ENCODE measurements at places on chromosomes 1 and 21.

DNA sequence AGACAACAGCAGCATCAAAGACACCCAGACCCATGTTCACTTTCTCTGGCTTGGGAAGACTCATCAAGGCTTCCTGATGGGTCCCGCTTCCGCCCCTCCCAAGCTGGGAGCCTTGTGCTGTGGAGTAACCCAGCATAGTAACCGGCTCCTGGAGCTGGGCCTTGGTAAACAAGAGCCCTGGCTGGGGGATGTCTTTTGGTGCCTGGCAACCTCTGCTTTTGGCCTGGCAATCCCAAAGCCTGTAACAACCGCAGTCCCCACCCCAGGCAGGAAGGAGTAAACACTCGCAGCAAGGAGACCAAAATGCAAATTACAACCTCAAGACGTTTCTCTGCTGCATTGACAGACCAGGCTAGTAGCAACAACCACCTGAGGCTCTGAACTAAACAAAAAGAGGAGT, 16.9 kb upstream of the THRAP3 start:
- DNase-seq = peak; percentile 41

DNA sequence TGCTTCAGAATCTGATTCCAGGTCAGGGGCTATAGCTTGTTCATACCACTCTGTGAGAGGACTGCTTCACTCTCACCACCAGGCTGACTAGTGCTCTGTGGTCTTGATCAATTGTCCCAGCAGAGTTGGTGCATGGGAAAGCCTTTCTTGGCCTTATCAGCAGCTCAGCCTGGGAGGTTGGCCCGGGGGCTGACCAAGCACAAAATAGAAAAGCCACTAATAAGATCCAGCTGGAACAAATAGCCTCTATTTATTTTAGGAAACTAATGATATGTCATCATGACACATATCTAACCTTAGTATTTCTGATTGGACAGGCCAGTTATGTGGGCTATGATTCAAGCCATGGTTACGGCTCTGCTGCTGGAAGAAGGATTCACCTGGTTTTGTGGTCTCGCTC, 134.2 kb downstream of the GDAP2 start:
- no peak for DNase-seq

DNA sequence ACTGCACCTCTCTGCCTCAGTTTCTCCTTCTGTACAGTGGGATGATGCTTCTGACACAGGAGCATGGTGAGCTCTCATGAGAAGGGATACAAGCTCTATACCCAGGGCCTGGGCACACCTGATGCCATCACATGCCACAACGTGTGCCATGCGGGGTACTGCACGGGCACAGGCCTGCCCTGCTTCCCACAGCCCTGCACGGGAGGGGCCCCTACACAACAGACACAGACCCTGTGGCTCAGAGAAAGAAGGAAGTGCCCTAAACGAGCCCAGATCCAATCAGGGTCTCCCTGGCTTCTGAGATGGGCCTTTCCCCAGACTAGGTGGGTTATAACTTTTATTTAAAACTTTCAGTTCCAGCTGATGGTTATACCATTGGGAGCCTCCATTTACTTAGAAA, 24.6 kb downstream of the C2CD2 start:
- DNase-seq = no peak

DNA sequence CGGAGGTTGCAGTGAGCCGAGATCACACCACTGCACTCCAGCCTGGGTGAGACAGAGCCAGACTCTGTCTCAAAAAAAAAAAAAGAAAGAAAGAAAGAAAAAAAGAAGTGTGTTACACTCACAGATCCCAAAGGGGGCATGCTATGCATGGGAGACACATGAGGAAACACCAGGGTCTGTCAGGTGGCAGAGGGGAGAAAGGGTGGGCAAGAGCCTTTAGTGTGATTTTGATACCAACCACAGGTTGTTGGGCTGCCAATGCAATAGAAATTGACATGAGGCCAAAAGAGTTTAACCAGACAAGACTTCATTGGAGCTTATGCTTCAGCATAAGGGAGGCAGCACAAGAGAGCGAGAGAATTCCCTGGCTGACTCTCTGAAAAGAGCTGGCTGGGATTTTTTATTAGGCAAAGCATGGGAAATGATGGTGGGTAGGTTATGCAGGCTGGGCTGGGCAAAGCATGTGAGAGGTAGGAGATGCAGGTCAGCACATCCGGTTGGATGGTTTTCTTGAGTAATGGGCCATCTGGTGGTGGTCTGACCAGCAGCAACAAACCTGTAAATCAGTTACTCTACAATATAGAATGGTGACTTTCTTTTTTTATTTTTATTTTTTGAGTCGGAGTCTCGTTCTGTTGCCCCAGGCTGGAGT, 11.7 kb upstream of the EXTL1 start:
- DNase-seq = peak; percentile 45

DNA sequence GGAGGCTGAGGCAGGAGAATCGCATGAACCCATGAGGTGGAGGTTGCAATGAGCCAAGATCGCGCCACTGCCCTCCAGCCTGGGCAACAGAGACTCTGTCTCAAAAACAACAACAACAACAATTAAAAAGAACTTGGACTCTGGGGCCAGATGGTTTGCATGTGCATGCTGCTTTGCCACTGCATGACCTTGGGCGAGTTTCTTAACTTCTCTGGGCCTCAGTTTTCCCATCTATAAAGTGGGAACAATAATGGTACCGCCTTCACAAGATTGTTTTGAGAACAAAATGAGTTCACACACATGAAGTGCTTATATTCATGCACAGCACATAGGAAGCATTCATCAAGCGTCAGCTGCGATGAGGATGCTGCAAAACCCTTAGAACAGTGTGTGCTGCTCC, 74.6 kb downstream of the MAN1C1 start:
- no peak for DNase-seq

- no peak for DNase-seq
These were observed 591 bp downstream of the MRPL37 start for GRCh38 chr1:54200519-54200997.

DNA sequence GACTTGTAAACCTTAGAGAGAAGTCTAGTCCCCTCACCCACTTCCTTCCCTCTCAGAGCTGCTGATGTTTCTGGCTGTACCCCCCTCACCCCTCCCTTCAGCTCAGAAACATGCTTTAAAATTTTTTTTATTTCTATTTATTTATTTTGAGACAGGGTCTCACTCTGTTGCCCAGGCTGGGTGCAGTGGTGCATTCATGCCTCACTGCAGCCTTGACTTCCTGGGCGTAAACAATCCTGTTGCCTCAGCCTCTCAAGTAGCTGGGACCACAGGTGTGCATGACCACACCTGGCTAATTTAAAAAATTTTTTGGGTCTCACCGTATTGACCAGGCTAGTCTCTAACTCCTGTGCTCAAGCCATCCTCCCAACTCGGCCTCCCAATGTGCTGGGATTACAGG, 2.9 kb upstream of the WNT2B start:
- DNase-seq = no peak

DNA sequence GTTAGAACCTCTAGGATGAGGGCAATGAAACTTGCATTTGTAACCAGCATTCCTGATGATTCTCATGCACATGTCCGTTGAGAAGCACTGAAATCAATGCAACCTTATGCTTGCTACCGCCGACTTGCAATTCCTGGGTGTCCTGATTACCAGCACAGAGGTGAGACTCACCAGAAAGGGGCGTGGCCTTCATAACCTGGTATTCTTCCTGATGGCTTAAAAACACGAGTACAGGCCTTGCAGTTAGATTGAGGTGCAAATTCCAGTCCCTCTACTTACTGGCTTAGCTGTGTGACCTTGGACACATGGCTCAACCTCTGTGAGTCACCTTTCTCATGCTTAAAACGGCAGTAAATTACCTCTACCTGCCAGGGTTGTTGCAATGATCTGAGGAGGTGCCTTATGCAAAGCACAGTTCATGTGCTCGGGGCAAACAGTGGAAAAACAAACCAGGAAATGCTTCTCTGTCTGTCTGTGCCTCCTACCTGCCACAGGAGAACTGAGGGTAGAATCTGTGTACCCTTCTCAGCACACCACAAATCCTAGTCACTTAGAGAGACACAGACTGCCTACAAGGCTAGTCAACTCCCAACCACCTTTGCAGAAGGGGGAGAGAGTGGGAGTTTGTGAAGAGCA, 39.1 kb upstream of the ECE1 start:
- no peak for DNase-seq

GRCh38 chr1:226111098-226111882, 48.8 kb downstream of the H3-3A start:
- DNase-seq = peak; percentile 21

DNA sequence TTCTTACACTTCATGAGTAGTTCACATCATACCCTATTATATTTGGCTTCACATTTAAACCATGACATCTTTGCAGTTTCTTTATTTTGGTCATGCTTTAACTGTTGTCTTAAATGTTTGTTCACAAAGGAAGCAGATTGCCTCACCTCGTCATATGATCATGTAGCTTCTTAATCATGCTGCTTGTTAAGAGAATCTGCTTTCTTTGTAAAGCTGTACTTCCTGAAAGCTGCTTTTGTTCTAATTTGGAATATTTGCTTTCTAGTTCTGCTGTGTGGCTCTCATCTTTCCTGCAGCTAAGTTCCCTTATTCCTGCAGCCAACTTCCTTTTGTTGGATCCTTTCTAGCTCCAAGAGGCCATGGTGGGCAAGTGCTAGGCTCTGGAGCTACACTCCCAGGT, 62.9 kb upstream of the SIM2 start:
- DNase-seq = no peak

DNA sequence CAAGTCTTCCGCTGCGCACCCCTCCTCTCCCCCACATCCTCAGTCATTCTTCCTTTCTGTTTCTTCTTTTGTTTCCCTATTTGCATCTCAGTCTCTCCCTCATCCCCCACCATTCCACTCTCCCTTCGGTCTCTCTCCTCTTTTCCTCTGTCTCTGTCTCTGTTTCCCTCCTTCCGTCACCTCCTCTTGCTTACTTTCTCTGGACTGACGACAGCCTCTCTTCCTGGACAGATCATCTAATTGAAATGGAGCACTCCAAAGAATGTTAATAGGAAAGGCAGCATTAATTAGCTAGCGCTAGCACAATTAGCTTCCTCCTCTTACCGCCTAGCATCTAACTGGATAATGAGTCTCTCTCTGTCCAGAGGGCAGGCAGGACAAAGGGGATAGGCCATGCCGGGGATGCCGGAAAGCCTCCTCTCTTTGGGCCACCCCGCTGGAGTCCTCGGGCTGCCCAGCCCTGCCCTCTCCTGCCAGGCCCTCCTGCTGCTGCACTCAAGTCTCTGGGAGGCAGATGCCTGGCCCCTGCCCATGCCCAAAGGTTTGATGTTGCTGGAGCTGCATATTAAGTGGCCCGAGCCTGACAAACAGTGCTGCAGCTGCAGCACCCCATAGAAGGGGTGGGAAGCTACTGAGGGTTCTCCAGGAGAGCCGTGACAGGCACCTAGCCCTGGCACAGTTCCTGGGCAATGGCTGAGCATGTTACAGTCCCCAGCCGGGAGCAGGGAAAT, 20.8 kb downstream of the DISP3 start:
- DNase-seq = peak; percentile 27

- DNase-seq = no peak
These were observed 119.6 kb upstream of the ADGRL2 start for GRCh38 chr1:81681114-81681513.

GRCh38 chr1:167612587-167613385, 17.2 kb upstream of the RCSD1 start:
- no peak for DNase-seq

DNA sequence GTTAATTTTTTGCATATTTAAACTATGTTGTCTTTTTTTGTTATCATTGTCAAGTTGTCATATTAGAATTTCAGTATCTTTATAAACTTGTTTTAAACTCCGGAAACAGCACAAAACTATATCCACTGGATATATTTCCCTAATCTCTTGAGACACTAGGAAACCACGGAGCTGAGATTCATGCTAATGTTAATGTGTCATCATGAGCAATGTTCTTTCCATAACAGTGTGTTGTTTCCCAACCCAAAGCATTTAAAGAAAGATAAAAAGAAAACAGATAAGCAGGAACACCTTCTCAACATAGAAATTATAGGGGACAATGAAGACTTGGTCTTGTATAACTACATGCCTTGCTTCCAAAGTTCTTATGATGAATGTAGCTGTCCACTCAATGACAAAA, 626.2 kb upstream of the TMPRSS15 start:
- no peak for DNase-seq

DNA sequence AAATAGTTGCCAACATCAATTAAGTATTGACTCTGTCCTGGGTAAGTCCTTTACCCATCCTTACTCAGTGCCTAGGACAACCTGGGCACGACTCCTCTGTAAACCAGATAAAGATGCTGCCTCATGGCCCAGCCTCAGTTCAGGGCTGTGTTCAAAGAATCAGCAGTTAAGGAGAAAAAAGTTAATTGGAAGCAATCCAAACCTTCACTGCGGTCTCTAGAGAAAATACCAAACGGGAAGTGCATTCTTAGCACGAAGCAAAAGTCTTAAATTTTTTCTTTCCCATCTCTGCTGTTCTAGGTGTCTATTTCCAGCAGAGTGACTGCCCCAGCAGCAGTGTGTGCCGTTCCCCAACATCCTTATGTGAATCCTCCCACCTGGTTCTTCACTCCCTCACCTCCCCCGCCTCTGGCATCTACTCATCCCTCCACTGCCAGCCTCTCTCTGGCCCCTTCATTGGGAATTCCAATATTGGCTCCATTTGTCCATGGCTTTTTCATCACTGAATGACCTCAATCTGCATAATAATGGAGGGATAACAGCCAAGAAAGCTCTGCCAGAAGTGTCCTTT, 23.2 kb downstream of the KANK4 start:
- no peak for DNase-seq

- no peak for DNase-seq
These were observed 39.4 kb upstream of the SPOCD1 start for GRCh38 chr1:31855038-31855845.

- no peak for DNase-seq
These were observed 29.3 kb downstream of the SDC3 start for GRCh38 chr1:30879126-30879786.

DNA sequence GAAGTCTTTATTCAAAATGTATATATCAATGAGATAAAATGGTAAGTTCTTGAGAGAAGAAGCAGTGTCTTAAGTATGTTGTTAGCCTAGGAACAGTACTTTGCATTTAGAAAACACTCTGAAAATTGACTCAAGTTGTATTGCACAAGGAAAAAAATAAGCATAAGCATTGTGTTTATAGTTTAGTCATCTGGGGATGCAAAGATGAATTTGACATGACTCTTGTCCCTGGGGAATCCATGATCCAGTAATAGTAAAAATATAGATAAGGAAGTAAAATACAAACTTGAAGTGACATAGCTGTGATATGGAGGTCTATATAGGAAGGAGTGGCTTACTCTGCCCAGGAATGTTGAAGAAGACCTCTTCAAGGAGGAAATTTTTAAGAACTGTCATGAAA, 185.0 kb upstream of the PTBP2 start:
- no peak for DNase-seq

GRCh38 chr1:174366946-174367345, 80.8 kb upstream of the GPR52 start:
- DNase-seq = no peak

DNA sequence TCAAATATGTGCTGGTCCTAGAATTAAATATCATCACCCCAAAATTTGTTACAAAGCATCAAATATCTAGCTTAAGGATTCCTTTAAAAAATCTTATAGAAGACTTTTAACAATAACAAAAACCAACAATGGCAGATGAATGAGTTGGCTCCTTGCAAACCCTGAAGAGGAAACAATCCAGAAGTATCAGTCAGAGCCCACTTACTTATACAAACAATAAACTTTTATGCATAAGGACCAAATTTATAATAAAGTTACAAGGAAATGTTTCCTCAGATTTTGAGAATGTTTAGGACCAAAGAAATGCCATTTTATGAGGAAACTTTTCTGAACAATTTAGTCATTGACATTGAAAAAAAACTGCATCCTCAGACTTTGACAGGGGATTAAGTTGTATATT, 52.7 kb downstream of the LPAR3 start:
- DNase-seq = no peak
